ENCODE measurements at places on chromosomes 7 and 10. TPM values are rescaled to one million over a fixed set of nuclear protein-coding genes. Genes with fewer than 3 reads are reported as not detected.

The MRLN gene
- not detected for total RNA-seq

The DLG5 gene
- 13.1 TPM for total RNA-seq

The EFCAB10 gene
- not detected for total RNA-seq

The TFPI2 gene
- 152 TPM for total RNA-seq

The ANK3 gene
- 7.9 TPM for total RNA-seq

The ELN gene
- 1.8 TPM for total RNA-seq

DNA sequence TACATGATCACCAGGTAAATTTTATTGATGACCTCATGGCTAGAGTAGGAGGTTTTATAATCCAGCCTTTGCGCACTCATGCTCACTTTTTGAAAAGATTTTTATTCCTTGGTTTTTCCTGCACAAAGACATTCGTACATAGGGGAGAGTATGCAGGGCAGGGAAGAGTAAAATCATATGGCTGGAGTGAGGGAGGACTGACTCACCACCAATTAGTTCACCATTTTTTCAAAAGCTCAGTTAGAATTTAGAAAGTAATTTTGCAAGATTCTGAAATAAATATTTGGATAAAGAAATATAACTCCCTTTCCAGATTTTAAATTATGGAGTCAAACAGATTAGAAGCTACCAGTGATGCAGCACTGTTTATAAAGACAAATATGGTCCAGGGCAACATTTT is 111.9 kb downstream of the SEMA3D start:
- no peak for DNase-seq

- no peak for DNase-seq
Measured at GRCh38 chr7:157493017-157493416, 156.2 kb downstream of the DNAJB6 start.

GRCh38 chr10:79359816-79360498 is 12.7 kb downstream of the PPIF start:
- DNase-seq, result no peak

- DNase-seq, result no peak
Measured at GRCh38 chr7:126840869-126841268, 411.9 kb downstream of the GRM8 start.

- no peak for DNase-seq
Measured at GRCh38 chr7:116629051-116629463, 42.9 kb upstream of the MET start.

DNA sequence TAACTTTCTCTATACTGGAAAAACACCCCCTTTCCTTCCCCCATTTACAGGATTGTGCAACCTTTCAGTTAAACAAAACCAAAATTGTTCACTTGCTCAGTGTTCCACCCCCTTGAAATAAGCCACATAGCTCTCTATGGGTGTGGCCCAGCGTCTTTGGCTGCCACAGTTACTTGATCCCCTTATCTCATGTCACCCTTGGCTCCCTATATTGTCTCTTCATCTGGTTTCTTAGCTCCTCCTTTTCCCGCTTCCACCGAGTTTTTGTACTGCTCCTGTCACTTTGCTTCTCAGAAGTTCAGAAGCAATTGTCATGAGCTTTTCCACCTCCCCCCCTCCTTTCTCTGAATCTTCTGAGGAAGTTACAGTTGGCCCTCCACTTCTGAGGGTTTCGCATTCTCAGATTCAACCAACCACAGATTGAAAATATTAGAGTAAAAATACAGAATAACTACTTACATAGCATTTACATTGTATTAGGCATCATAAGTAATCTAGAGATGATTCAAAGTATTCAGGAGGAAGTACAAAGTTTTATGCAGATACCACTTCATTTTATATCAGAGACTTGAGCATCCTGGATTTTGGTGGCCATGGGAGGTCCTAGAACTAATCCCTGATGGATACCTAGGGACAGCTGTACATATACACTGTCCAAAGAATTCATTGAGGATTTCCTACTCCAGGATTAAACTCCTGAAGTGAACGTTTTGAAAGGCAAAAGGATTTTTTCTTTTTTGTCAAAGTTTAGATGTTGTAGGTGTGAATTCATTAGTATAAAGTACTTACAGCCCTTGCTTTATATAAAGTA is 60.4 kb downstream of the ADD3 start:
- DNase-seq, result no peak

DNA sequence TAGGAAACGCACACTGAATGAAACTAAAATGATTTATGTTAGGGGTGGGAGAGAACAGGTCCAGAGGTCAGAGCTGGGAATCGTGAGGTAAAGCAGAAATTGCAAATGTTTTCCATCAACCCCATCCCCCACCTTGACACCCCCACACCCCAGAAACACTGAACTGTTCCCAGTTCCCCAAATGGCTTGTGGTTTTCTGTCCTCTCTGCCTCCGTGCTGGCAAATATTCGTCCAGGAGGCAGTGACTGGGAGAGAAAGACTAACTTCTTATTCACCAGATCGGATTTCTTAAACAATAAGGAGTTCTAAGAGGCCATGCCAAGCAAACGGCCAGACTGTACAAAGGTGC is 730 bp upstream of the RASSF4 start:
- DNase-seq, result no peak

GRCh38 chr10:80122746-80123145 is 9.8 kb upstream of the PLAC9 start:
- DNase-seq, result no peak

DNA sequence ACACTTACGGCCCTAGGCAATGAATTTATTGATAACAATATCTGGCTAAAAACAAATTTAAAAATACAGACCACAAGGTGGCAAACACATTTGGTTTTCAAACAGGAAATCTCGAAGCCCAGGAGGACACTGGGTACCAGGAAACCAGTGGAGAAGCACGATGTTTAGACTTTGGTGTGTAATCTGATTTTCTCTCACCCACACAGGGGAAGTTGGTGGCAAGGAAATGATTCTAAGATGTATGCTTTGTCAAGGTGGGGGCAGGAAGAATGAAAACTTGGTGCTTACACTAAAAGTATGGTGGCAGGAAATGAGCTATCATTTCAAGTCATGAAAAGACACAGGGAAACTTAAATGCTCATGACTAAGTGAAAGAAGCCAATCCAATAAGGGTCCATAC is 113.2 kb upstream of the ANKRD1 start:
- no peak for DNase-seq

DNA sequence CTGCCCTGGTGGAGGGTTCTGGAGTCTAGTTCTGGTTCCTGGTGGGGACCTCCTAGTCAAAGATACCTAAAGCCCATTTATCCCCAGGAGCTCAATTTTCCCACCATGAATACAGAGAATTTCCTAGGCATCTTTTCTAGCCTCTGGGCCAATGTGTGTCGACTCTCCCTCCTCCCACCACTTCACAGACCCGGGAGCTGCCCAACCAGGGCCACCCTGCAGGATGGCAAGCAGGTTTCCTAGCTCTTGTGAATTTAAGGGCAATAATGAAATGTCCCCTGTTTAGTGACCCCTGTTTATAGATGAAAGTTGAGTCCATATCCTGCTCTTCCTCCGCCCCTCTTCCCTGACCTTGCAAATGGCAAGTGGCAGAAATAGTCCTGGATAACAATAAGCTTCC is 9.4 kb downstream of the DLX5 start:
- no peak for DNase-seq
